ENCODE measurements at places on chromosomes 13 and 19.

- H3K27me3 ChIP-seq, result peaks cover 41% of the 10 kb centered on the region
- H3K4me3 ChIP-seq, result peak overlapping the region; percentile 53
- H3K36me3 ChIP-seq, result no peaks in the 10 kb centered on the region
These were observed 10.9 kb upstream of the MEIS3 start for GRCh38 chr19:47430041-47430802.

GRCh38 chr13:53255795-53256194 lies 227.2 kb downstream of the OLFM4 start:
- H3K4me3 ChIP-seq, result no peak overlapping the region
- H3K27ac ChIP-seq, result no peak overlapping the region
- H3K27me3 ChIP-seq, result no peaks in the 10 kb centered on the region
- H3K36me3 ChIP-seq, result no peaks in the 10 kb centered on the region

DNA sequence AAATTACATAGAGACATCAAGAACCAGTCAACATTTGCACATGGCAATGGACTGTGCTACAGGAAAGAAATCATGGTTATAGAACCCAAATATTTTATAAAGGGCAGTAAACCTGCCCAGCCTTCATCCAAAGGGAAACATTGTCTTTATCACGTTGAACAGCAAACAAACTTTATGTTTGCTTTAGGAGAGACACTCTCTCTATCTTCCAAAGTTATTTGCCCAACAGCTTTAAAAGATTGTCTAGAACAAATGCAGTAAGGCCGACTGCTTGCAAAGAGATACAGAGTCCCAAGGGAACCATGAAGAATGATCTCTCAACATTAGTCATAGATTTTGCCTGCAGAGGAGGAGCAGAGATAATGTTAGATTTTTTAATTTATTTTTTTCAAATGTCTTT lies 1323.5 kb upstream of the SLC10A2 start:
- H3K36me3 ChIP-seq, result no peaks in the 10 kb centered on the region
- DNase-seq, result no peak
- H3K27ac ChIP-seq, result no peak overlapping the region
- no peaks in the 10 kb centered on the region for H3K27me3 ChIP-seq
- no peaks in the 10 kb centered on the region for H3K4me1 ChIP-seq

- no peak for DNase-seq
- H3K27me3 ChIP-seq, result peaks cover 3% of the 10 kb centered on the region
- peak overlapping the region; percentile 80 for H3K4me3 ChIP-seq
- peaks cover 3% of the 10 kb centered on the region for H3K36me3 ChIP-seq
- H3K4me1 ChIP-seq, result peaks cover 72% of the 10 kb centered on the region
These were observed 28.6 kb upstream of the NANOS3 start for GRCh38 chr19:13848340-13848677.

DNA sequence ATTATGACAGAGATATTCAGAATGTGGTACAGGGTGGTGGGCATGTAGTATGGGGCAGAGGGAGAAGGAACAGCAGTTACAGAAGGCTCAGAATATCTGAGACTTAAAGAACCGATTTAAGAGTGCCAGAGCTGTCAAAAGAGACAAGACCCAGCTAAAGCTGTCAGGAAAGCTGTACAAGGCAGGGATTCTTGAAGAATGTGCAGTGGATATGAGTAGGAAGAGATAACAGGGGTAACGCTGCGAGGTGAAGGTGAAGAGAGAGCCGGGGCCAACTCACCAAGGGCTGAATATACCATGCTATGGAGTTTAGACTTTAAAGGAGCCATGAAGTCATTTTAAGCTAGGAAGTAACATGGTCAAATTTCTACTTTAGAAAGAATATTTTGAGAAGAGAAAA lies 381.0 kb downstream of the DIAPH3 start:
- H3K4me3 ChIP-seq, result no peak overlapping the region
- H3K4me1 ChIP-seq, result no peaks in the 10 kb centered on the region
- no peaks in the 10 kb centered on the region for H3K27me3 ChIP-seq
- no peaks in the 10 kb centered on the region for H3K36me3 ChIP-seq
- no peak for DNase-seq

DNA sequence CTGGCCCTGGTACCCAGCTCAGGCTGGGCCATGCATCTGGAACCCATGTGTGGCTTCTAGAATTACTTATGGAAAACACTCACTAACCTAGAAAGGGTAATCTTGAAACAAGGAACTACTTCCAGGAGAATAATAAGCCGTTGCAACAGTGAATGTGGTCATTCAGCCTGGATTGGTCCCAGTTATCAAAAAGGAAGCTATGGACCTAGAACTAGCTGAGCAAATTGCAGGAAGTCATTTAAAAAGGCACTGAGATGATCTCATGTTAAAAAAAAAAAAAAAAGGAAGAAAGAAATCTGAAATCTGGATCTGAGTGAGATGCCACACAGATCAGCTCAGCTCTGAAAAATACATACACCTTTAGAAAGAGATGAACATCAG lies 59.6 kb downstream of the DCT start:
- peak overlapping the region; percentile 98 for H3K27ac ChIP-seq
- H3K4me1 ChIP-seq, result peaks cover 50% of the 10 kb centered on the region
- H3K36me3 ChIP-seq, result peaks cover 18% of the 10 kb centered on the region

DNA sequence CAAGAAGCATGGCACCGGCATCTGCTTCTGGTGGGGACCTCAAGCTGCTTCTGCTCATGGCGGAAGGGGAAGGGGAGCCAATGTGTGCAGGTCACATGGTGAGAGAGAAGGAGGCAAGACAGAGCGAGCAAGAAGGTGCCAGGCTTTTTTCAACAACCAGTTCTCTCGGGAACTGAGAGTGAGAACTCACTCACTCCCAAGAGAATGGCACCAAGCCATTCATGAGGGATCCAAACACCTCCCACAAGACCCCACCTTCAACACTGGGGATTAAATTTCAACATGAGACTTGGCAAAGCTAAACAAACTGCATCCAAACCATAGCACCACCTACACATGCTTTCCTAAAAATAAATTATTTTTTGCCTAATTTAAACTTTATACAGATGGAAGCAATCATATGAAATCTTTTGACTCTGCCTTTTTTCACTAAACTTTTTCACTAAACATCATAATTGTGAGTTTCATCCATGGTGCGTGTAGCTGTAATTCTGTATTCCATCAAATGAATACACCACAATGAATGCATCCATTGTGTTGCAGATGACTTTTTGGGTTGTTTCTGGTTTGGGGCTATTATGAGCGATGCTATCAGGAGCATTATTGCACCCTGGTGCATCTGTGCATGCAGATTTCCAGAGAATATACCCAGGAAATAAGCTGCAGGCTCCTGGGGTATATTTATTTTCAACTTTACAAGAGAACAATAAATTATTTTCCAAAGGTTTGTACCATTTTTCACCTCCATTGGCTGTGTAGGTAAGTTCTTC lies 14.6 kb upstream of the IPO5 start:
- H3K27ac ChIP-seq, result no peak overlapping the region
- no peak overlapping the region for H3K4me3 ChIP-seq
- no peaks in the 10 kb centered on the region for H3K4me1 ChIP-seq
- peaks cover 14% of the 10 kb centered on the region for H3K27me3 ChIP-seq

DNA sequence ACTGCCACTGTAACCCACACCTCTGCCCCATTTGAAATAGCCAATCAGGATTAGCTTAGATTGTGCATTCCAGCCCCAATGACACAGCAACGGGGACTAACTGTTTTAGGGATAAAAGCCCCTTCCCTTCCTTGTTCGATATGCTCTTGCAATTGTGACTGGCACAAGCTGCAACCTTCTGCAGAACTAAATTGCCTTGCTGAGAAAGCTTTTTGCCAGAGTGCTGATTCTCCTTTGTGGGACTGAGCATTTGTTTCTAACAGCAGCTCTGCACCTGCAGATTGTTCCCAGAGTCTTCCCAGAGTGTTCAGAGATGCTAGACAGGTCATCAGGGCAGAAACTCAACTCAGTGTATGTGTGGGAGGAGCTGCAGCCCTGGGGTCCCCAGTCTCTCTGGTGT lies 115.8 kb downstream of the ZNF675 start:
- no peak for DNase-seq
- peaks cover 6% of the 10 kb centered on the region for H3K36me3 ChIP-seq
- H3K4me3 ChIP-seq, result no peak overlapping the region
- H3K27me3 ChIP-seq, result no peaks in the 10 kb centered on the region

Data from activated naive CD8-positive, alpha-beta T cell treated with anti-CD3 and anti-CD28 coated beads, Interleukin-2, amount 50 U/mL, for 24 hours (primary cell).